ENCODE measurements at places on chromosomes 5 and 9. TPM values are rescaled to one million over a fixed set of nuclear protein-coding genes. Genes with fewer than 3 reads are reported as not detected.

DNA sequence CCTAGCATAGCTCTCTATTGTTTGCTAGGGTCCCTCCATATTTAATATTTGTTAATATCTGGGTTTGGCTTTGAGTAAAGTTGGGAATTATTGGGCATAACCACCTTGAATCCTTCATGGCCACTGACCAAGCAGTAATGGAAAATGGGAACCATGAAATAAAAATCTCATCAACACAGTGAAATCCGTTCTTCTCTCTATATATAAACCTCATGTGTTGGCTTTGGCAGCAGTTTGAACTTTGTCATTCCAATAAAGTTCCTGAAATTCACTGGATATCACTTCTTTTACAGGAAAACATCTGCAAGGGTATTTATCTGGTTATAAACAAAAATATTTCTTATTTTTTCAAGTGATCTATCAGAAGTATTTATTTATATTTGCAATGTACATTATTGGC is 93.0 kb upstream of the MPDZ start:
- no peak for DNase-seq
- no peak overlapping the region for H3K27ac ChIP-seq
- peaks cover 3% of the 10 kb centered on the region for H3K4me1 ChIP-seq

DNA sequence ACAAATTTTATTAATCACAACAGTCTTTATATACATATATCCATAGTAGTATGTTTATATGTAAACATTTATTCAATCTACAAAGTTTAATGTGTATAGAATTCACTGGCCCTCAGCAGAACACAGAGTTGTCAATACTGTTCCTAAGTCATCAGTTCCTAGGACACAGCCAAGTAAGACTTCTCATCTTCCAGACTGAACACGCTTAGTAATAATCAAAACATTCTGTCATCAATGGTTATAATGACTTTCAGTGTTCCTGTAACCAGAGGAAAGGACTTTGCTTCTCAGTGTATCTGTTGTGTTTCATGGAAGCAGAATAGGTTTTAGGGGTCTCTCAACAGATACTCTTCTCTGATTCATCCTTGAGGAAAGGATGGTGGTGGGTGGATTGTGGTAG is 82.2 kb downstream of the SMIM23 start:
- H3K27me3 ChIP-seq: no peaks in the 10 kb centered on the region
- DNase-seq: no peak
- peaks cover 13% of the 10 kb centered on the region for H3K36me3 ChIP-seq
- H3K27ac ChIP-seq: no peak overlapping the region
- no peak overlapping the region for H3K4me3 ChIP-seq

Gene NIPAL4
- not detected for total RNA-seq

DNA sequence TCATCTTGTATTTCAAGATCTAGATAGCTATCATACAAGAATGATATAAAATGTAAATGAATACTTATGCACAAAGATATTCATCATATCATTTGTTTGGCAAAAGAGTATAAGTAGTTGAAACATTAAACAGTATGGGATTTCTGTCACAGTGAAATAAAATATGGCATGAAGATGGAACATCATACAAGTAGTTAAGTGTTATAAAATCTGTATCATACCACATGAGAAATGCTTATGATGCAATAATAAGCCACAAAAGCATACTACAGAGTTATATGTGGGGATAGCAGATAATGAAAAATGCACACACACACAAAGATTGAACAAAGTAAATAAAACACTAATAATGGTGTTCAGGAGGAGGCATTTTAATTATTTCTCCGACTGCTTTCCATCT is 838.0 kb upstream of the DMAC1 start:
- H3K27me3 ChIP-seq: no peaks in the 10 kb centered on the region
- H3K36me3 ChIP-seq: no peaks in the 10 kb centered on the region
- no peaks in the 10 kb centered on the region for H3K4me1 ChIP-seq

All from heart left ventricle (tissue), 16 donors.